Occipital lobe (tissue), 3 donors: ENCODE measurements at places on chromosomes 4 and X.
A peak's percentile ranks its signal among the peaks of the same experiment; 100 is the strongest.

DNA sequence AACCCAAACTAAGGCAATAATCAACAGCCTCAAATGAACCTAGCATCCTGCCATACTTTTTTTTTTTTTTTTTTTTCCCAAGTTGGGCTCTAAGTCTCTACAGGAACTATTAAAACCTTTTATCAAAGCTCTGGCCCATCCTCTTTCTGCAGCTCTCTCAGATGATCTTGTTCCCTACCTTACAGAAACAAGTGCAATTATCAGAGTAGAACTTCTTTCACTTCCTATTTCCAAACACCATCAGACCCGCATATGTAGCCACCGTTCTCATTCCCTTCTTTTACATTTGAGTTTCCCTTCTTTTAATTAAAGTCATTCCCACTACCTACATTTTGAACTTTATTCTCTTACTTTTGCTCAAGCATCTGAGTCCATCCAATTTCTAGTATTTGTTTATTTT is 690.6 kb downstream of the DMD start:
- DNase-seq: no peak

DNA sequence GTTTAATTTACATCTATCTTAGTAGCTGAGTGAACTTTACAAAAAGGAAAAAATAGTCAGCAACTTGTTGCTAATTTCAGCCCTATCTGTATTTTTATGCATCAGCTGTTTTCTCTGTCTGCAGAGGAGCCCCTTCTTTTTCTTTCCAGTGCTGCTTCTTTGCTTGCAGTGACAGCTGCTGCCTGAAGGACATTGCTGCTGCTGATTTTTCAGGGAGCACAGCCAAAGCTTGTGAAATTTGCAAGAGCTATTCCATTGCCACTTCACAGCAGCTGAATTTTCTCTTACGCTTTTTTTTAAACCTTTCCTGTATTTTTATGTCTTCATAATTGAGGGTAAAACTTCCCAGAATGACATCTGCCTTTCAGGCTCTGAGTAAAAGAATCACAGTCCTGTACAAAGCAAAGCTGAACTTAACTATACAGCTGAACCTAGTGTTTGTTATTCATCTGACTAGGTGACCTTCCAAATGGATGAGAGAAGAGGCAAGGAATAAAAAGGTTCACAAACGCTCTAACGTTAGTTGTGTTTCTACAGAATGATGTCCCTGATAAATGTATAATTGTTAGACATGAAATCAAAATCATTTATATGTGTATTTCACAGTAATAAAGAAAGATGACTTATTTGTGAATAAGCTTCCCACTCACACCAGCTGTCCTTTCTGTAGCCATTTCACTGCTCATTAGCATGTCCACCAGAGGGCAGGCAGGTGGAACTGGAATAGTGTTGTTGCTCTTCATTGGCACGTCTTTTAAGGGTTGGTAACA is 541.4 kb downstream of the ADGRL3 start:
- peak; percentile 29 for DNase-seq

- DNase-seq: no peak
Measured at GRCh38 chr4:80053140-80053910, 19.7 kb downstream of the ANTXR2 start.

- DNase-seq: no peak
Measured at GRCh38 chr4:105305019-105305836, 158.6 kb downstream of the TET2 start.

- DNase-seq: no peak
Measured at GRCh38 chrX:71198066-71198465, 25.0 kb upstream of the GJB1 start.

DNA sequence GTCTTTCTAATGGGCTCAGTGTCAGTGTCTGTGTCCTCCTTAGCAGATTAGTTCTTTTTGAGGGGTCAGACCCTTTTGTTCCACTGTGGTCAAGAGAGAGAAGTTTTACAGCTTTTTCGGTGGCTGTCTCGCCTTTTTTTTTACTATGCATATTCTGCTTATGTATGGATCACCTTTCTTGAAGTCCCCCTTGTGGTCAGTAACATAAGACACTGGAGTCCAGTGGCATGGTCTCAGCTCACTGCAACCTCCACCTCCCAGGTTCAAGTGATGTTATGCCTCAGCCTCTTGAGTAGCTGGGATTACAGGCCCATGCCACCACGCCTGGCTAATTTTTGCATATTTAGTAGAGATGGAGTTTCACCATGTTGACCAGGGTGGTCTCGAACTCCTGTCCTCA is 54.0 kb upstream of the PGRMC2 start:
- DNase-seq: no peak

GRCh38 chrX:51922561-51922960 is 29.1 kb downstream of the MAGED1 start:
- DNase-seq: no peak

GRCh38 chr4:81470456-81471297 is 1.0 kb downstream of the RASGEF1B start:
- DNase-seq: peak; percentile 62

DNA sequence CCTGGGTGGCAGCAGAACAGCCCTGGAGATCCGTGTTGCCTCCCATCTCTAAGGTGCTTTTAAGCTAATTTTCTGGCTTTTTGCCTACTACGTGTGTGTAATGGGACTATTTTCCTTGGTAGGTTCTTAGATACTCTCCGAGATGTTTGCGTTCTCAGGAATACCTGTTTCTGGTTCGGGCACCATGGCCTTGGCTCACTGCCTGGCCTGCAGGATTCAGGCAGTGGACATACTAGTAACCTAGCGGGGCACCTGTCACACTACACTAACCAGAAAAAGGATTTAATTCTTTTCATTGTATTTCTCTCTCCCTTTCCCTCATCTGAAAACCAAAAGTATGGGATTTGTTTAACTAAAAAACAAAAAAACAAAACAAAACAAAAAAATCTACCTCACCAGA is 29.2 kb downstream of the FHIP1A start:
- no peak for DNase-seq

DNA sequence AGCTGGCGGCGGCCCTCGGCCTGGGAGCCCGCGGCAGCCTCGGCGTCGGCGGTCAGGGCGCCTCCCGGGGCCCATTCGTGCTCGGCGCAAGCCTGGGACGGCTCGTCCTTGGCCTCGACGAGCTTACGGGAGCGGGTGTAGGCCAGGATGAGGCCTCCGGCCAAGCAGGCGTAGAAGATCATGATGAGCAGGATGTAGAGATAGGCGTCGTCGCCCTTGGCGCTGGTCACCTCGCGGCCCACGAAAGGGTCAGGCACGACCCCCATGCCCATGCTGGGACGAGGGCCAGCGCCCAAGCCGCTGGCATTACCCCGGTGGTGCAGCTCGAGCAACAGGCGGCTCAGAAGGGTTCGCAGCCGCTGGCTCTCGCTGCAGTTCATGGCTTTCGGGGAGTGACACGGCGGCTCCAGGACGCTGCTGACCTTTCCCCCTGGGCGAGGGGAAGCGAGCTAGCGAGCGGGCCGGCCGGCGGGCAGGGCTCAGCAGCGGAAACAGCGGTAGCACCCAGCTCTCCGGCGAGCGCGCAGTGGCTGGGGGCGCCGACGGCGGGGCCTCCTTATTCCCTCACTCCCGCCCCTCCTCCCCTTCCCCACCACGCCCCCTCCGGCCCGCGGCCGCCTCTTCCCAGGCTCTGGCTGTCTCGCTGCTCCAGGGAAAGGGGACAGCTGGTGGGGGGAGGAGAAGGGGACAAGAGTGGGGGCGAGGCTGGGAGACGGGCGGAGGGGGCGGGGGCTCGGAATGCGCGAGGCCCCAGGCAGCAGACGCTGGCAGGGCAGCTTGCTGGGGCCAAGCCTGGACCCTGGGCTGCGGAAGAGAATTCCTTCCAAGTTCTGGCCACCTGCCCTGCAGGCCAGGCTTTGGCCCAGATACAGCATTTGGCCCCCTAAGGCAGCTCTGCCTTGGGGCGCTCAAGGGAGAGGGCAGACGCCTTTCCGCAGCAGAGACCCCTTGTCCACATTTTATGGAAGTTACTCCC is at the start of gene KCNE5:
KCNE5 (minus strand) TSS at position 532 of the 976 bp plus-strand sequence; CDS start at position 380, 152 bp downstream.
- DNase-seq: no peak

DNA sequence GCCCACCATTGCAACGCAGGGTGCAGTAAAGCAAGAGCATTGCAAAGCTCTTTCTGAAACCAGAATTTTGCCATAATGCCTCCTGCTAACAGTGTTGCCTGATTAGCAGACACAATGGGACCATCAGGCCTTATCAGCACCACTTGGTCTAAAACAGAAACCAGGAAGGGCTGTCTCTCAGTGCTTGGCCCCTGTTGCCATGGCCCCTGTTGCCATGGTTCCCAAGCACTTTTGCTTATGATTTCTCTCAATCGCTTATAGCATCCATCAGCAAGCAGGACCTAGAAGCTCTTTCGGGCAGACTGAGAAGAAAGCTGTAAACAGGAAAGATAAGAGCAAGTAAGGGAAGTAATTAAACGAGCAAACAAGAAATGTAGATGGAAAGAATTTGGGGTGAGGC is 36.8 kb downstream of the RTL5 start:
- DNase-seq: no peak

DNA sequence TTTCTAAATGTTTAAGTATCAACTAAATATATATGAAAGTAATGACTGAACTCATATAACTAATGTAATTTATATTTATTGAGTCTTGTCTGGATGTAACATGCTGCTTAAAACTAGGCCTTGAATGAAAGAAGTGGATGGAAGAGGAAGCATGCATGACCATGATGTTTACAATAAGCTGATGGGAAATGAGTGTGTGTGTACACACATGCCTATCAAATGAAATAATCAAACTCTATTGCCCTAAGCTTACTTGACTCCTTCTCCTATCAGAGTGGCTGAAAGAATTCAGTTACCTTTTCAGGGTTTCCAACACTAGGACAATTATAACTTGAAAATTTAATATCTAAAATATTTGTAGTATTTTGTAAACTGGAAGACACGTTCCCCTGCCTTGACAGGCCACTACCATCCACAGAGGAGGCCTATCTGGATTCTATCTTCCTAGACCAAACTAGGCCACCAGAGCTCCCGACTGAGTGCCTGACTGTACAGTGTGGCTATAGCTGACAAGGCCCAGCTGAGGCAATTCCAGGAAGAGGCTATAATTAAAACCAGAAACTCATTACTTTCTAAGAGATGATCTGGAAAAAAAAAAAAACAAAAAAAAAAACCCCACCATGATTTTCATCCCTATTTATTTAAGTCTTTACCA is 7.6 kb downstream of the ARSJ start:
- DNase-seq: no peak

- no peak for DNase-seq
Measured at GRCh38 chr4:15314974-15315373, 112.9 kb upstream of the C1QTNF7 start.

DNA sequence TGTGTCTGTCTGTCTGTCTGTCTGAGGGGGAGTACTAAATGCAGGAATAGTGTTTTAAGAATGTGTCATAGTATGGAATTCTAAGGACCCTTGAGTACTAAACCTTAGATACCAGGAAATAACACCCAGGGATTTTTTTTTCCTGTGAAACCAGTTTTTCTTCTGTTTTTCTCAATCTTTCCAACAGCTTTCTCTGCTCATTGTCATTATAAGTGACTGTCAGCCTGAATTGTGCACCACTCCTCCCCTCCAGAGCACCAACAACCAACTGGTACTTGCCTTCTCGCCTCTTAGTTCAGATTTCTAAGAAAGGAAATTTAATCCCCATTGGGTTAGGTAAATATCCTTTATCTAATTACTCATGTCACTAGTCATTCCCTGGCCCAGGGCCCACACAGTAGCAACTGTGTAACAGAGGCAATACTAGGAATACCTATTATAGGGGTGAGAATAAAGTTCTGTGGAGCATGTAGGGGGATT is 320.6 kb downstream of the ADGRL3 start:
- no peak for DNase-seq

DNA sequence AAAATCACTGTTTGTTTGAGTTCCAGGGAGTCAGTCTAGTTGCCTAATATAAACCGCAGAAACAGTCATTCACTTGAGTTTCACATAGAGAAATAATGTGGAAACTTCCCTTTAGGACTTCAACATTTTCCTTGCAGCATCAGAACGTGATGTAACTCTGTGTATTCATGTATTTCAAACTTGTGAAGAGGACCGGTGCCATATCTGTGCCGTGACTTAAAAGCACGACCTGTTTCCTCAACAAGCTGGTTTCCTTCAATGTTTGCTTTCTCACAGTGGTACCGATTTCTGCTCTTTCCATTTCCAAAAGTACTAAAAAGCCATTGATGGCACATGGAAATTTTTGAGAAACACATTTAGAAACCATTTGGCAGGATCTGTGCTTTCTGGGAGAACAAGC is 166.6 kb upstream of the RAPGEF2 start:
- DNase-seq: no peak

- no peak for DNase-seq
Measured at GRCh38 chr4:144663834-144664475, 18.0 kb downstream of the HHIP start.

DNA sequence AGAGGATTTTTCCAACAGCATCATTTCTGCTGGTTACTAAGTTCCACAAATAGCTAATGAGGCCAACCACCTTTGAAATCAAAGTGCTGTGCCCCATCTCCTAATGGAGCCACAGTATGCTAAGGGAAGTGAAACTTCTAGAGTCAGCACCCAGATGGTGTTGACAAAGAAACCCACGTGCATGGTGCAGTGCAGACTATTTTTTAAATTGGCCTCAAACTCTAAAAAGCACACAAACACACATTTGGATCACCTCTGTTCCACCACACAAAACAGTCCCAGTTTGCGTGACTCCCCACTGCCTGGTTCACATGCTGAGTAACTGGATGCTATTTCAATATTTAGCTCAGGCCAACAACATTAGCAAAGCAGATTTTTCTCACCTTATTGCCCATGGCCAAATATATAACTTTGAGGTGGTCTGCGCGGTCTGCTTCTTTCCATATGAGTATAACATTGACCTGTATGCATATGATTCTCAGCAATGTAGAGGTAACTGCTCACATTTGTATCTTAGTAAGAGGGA is 69.9 kb downstream of the AMELX start:
- no peak for DNase-seq

GRCh38 chrX:153551135-153551534 is 33.7 kb downstream of the ATP2B3 start:
- no peak for DNase-seq
